Stimulated activated CD8-positive, alpha-beta memory T cell treated with anti-CD3 and anti-CD28 coated beads, Interleukin-2, amount 100 ng/mL, for 48 hours (primary cell): ENCODE measurements at places on chromosomes 12 and 14.

DNA sequence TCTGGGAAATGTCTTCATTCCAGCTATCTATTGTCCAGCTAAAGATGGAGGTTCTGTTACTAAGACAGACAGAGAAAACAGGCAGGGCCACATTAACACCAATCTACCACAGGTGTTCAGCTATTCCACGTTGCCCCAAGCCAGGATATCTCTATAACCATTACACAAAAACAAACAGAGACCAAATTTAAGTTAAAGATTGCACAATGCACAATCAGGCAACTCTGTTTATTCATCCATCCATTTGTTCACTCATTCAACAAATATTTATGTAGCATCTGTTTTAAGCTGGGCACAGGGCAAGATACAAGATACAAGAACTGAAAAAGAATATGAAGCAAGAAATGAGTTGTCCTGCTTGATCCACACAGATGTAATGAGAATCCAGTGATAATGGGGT is 629.0 kb downstream of the MED13L start:
- DNase-seq, result no peak

GRCh38 chr14:79701371-79701770 is 509.9 kb downstream of the DIO2 start:
- no peak for DNase-seq

DNA sequence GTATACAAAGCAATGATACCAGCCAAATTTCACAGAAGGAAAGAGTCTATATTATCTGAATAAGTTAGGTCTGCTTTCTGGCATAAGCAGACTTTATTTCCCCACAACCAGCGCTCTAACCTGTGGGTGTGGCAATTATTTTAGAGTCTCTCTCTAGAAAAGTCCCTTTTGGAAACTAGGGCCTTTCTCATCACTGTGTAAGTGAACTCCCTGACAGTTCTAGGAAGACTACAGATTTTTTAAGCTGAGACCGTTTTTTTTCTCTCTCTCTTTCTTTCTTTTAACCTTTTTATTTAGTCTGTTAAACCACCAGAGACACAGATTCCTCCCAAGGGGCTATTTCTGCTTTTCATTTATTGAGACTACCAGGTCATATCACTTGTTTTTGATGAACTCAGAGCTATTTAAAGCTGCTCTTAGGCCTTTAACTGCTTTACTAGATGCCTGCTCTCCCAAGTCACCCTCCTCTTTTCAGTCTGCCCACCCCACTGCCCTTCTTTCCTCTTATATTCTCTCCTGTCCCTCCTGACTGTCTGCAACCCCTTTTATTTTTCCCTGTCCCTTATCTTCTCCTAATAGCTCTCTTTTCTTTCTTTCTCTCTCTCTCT is 69.2 kb upstream of the ARHGAP5 start:
- no peak for DNase-seq

DNA sequence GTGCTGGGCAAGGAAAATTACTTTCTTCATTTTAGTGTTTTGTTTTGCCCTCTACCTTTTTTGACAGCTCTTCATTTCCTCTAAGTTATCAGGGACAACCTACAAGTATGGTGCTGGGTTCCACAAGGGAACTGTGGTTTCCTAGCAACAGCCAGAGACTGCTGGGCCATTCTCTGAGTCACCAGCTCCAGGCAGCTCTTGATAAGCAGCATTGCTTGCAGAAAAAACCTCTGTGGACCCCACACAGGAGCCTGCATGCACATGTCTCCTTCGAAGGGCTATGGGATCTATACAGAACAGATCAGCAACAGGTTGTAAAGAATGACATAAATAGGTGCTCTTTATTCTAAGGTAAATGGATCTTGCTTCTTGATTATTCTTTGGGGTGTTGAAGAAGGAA is 81.0 kb upstream of the CCDC196 start:
- DNase-seq, result no peak

DNA sequence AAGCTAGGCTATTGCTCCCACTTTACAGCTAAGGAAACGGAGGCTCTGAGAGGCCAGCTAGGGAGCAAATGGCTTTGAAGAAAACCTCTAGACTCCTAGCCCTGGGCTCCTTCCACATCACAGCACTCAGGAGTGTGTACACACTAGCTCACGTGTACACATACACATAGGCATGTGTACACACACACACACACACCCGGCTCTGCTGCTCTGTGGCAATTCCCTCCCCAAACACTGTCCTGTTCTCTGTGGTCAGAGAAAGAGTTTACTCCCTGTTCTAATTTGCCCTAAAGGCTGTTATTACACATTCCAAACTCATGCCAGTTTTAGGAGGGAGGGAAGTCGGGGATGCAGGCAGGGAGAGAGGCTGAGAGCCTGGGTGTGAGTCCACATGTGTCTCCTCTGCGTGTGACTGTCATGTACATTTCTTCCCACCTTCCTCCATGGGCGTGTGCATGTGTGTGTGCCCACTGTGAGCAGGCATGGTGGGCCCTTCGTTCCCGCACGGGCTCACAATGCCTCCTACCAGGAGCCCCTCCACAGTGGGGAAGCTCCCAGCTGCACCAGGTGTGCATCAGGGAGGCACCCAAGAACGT is 14.2 kb downstream of the TRPV4 start:
- no peak for DNase-seq

DNA sequence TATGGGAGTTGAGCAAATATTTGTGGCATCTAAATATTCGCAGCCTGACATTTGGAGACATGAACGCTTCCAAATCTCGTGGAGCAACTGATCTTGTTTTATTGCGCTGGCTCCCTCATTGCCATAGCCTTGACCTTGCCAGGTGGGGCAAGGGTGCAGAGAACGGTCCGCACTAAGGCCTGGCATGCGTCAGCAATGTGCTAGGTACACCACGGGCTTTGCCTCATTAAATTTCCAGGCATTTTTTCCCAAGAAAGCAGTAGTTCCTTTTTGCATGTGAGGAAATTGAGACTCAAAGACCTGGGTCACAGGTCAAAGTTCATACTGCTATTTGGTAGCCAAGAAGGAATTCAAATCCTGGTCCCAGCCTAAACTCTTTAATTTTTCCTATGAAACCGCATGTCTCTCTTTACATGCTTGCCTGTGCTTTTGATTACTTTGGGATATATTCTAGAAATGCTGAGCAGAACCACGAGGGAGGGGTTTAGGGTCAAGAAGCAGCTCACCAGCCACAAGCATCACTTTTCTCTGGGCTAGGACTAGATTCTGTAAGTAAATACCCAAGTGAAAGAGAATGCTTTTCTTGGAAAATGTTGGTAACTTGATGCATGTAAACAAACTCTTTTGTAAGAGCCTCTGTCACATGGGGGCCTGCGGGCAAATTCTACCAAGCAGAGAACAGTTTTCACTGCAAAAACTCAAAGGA is 891.6 kb downstream of the VRK1 start:
- DNase-seq, result no peak

GRCh38 chr14:73426877-73427276 is 31.5 kb downstream of the NUMB start:
- DNase-seq, result no peak

GRCh38 chr12:117041798-117042170 is 57.4 kb downstream of the TESC start:
- DNase-seq, result no peak

- DNase-seq, result no peak
Observed at GRCh38 chr14:58639842-58640484, 2.2 kb downstream of the DACT1 start.

DNA sequence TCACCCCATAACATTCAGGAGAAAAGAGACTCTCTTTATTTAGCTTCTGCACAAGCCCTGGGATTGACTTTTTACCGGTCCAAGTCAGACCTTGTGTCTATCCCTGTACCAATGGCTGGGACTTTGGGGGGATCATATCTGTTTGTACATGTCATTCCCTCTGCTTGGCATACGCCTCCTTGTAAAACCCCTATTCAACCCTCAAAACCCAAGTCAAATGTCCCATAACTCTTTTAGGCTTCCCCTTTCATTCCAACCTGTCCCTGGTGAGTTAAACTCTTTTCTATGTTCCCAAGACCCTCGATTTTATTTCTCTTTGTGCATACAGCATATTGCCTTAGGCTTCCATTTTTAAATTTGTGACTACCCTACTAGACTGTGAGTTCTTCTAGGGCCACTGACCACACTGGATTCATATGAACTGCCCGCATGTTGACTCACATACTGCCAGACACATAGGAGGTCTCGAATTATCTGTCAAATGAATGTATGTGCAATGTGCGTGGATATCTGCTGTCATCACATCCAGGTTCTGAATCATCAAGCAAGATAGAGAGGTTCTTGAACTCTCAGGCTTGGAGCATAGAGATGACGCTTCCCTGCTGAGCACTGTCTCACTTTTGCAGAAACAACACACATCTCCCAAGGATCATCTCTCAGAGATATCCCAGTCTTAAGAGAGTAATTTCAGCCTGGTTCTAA is 548.6 kb upstream of the TBX3 start:
- DNase-seq, result no peak
